Right forelimb (tissue), 1 donor: ENCODE measurements at places on chromosomes 3 and 15.

GRCh38 chr3:187019542-187020072, 89.3 kb downstream of the ST6GAL1 start:
- DNase-seq: no peak

GRCh38 chr15:101295607-101296161, 636 bp upstream of the SNRPA1 start:
- DNase-seq: no peak

DNA sequence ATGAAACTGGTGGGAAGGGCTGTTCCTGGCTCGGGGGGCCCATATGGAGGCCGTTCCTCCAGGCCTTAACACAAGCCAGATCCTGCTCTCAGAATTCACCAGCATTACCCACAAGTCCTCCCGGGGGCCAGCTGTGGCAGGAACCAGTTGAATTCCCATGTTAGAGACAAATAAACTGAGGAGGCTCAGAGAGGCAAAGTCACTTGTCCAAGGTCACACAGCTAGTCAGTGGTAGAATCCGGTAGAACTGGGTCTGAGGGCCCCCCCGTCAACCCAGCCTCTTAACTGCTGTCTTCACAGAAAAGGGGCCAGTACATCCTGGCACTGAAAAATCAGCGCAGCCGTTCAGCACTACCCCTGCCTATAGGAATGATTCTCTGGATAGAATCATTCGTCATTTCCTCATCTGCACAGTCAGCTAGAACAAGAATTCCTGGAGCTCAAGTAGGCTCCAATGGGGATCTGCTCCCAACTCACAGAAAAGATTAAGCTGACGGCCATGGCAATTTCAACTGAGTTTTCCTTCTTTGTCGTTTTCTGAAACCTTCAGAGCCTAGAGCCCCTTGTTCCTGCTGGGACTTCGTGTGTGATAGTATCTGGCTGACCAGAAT, 12.2 kb upstream of the TSEN2 start:
- no peak for DNase-seq

DNA sequence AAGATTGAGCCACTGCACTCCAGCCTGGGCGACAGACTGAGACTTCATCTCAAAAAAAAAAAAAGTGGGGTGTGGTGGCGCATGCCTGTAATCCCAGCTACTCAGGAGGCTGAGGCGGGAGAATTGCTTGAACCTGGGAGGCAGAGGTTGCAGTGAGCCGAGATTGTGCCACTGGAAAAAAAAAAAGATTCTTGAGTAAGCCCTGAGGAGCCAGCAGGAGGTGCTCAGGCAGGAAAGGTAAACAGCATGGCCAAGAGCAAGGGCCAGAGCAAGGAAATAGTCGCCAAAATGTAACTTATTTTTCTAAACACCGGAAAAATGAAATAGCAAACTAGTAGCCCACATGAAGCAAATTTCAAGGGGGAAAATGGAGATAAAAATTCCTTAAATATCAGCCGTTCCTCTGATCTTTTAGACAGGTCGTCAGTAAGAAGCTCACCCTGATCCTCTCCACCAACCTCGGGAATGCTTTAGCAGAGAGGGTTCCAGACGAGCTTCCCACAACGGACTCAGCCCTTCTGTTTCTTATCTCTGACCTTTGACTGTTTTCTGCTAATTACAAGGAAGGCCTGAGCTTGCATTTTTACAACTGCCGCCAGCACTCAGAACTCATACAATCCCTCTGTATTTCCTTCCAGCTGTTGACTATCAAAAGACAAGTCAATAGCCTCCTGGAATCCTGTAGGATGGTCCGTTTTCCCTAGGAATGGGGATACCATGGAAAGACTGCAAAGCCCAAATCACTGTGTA, 45.0 kb upstream of the AKAP13 start:
- DNase-seq: no peak

DNA sequence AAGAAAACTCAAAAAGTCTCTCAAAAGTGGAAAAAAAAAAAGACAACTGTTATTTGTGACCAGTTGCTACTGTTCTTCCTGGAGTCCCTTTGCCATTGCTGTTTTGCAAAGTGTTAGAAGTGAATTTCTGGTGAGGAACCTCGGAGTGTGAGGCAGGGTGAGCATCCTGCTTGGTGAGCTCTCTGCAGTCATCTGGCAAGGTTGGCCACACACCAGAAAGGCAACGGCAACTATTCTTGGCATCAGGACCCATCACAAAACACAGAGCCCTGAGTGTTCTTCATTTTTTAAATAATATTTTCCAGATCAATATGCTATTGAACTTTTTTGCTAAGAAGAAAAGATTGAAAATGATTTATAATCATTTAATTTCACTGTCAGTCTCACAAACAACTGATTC, 60.7 kb downstream of the CGNL1 start:
- no peak for DNase-seq

- DNase-seq: no peak
Measured at GRCh38 chr3:71916747-71917369, 131.9 kb upstream of the PROK2 start.

- DNase-seq: no peak
Measured at GRCh38 chr3:144499001-144499930, 527.6 kb downstream of the DIPK2A start.

GRCh38 chr15:73075160-73075859, 23.0 kb downstream of the NEO1 start:
- no peak for DNase-seq

- DNase-seq: no peak
Measured at GRCh38 chr15:84685304-84685703, 27.3 kb upstream of the NMB start.

DNA sequence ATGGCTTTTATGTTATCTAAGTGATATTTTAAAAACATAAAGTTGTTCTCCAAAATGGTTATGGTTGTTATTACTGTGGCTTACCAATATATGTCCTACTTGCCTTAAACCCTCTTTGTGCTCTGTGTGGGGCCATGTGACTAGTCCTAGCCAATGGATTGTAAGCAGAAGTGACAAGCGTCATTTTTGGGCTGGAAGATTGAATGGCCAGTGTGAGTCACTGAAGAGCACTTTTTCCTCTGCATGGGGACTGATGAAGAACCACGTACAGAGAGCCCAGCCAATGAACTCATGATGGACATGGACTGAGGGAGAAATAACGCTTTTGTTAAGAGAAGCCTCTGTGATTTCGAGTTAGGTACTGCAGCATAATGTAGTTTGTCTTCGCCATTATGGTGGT, 332.7 kb downstream of the EDEM1 start:
- DNase-seq: no peak

GRCh38 chr15:76282465-76282864, 28.8 kb downstream of the ETFA start:
- DNase-seq: no peak

- no peak for DNase-seq
Measured at GRCh38 chr3:56688191-56688590, 5.1 kb upstream of the TASOR start.

GRCh38 chr15:79034284-79034683, 56.3 kb downstream of the RASGRF1 start:
- DNase-seq: no peak

GRCh38 chr3:44248152-44248551, 6.5 kb downstream of the TOPAZ1 start:
- DNase-seq: no peak

- no peak for DNase-seq
Measured at GRCh38 chr15:71278989-71279756, 163.9 kb downstream of the THSD4 start.

DNA sequence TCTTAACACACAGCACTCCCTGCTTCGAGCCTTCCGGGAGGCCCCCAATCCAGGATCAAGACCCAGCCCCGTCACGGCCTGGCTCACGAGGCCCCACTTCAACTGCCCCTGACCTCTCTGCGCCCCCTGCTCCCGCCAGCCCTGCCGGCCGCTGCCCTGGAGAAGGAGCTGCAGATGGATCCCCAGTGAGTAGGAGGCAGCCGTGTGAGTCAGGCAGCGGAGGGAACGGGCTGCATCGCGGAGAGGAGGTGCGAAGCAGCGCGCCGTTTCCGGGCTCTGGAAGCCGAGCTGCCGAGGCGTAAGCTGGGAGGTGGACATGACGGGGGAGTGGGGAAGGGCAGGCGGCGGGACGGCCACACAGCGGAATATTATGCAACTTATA, 133.4 kb downstream of the TPRA1 start:
- no peak for DNase-seq

DNA sequence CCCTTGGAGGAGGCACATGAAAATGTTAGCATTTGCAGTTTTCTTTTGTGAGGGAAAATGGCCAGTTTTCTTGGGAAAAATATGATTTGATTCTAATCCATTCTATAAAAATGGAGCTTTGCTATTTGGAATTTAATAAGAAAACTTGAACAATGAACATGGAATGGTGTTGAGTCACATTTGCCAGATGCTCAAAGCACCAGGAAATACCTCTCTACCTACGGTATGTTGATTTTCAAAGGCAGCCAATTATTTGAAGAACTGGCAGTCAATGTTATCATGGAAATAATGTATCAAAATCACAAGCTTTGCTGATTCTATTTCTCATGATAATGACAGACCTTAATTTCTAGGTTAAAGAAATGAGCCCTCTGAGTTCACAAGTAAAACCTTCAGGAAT, 14.9 kb downstream of the NME9 start:
- no peak for DNase-seq

DNA sequence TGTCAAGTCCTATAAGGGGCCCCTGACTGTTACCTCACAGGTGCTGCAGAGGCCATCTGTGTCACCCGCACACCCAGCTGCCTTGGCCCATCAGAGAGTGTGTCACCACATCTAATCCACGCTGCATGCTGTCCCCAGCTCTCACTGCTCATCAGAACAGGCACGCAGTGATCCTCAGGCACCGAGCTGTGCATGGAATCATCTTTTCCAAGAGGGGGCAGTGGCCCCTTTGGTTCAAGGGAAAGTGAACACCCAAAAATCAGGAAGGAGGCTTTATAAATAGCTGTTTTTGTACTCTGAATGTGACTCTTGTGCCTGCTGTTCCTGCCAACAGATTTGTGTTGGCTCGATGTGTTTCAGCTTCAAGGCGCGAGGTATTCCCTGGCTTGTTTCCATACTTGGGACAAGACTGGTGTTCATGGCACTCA, 110.3 kb upstream of the ETV5 start:
- DNase-seq: peak; percentile 63

DNA sequence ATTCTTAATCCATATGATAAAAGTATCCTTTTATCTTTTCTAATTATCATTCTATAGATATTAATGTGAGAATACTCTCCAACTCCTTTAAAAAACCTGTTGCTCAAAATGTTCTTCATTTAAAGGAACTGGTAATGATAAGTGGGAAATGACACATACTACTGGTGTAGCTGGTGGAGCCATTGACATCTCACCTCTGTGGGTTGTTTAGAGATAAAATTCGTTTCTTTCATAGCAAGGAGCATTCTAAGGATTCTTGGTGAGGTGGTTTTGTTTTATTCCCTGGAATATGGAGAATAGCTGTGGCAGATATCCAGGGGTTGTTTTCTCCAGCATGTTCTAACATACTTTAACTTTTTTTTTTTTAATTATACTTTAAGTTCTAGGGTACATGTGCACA, 299.8 kb upstream of the THBS1 start:
- DNase-seq: no peak

DNA sequence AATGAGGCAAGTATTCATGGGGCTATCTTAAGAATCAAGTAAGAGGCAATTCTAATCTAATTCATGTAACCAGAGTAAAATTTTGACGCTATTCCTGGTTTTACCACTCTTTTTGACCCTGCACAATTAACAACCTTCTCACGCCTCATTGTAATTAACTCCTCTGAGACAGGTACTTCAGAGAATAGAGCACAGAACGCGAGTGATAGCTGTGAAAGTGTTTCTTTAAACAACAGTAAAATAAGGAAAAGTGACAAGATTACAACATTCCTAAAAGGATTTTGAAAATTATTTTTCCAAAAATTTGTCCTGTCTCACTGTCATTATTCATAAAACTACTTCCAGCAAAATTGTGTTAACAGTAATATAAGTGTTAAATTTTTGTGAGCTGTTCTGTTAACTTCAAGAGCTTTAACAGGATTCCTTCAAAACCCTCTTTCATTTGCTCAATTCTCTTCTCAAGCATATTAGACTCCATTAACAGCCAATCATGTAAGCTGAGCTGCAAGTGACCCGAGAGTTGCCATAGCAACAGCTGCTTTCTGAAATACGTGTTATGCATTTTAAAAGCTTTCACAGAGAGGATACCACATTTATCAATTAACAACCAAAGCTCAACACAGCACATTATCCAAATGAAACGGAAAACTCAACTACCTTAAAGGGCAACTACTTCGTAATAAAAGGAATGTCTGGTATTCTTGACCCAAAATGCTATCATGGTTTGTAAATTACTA, 93.1 kb downstream of the STAG1 start:
- DNase-seq: no peak

- DNase-seq: no peak
Measured at GRCh38 chr3:167375478-167375877, 4.6 kb downstream of the ZBBX start.

DNA sequence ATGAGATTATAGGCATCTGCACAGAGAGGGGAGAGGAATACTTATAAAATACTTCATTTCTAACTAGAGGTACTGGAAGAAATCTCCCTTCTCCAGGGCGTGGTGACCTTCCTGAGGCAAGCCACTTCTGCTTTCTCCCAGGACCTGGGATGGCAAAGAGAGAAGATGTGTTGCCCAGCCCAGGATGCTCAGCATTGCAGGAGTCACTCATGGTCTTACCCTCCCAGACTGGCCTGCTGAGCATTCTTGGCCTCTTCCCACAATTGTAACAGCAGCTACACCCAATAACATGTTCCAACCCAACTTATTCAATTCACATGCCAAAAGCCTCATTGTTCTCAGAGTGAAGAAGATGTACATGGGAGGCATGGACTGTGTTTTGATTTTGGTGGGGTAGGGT, 37.9 kb downstream of the IL20RB start:
- DNase-seq: no peak

- peak; percentile 59 for DNase-seq
Measured at GRCh38 chr15:71743861-71744382, 66.4 kb upstream of the NR2E3 start.

- no peak for DNase-seq
Measured at GRCh38 chr3:8746780-8747345, 13.3 kb downstream of the CAV3 start.

DNA sequence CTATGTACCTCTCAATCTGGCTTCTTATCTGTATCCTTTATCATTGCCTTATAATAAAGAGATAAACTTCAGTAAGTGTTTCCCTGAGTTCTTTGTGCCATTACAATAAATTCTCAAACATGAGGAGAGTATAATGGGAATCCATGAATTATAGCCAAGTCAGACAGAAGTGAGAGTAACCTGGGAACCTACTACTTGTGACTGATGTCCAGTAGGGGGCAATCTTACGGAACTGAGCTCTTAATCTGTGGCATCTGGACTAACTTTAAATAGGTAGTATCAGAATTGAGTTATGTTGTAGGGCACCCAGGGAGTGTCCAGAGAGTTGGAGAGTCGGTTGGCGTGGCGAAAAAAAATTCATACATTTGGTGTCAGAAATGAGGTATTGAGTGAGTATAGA, 542.6 kb downstream of the ZBBX start:
- no peak for DNase-seq
